Central memory CD8-positive, alpha-beta T cell (primary cell): ENCODE measurements at places on chromosomes 5 and 9.

- DNase-seq, result peak; percentile 10
Measured at GRCh38 chr9:127049044-127049443, 73.4 kb downstream of the ANGPTL2 start.

DNA sequence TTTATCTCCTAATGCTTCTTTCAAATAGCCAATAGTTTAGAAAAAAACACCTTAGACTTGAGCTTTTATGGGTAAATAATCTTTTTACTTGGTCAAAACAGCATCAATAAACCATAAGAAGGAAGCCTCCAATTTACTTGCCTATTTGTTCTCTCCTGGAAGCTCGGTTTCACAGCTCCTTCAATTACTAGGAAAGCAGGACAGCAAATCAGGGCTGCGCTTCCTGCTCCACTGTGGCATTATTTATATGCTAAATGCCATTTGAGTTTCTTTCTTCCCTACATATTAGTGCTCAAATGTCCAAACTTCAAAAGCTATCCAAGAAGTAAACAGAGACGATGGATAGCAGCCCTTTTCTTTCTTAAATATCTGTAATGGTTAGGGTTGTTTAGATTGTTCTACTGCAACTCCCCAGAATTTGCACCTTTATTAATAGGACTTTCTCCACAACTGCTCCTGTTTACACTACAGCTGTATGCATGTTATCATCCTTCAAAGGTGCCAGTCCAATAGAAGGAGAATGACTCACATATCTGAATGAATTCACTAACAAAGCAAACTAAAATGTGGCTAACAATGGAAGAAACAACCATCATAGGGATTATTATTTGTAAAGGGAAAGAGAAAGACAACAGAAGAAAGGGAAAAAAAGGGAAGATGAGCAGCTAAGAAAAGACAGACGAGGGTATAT is 58.7 kb downstream of the MED27 start:
- no peak for DNase-seq

GRCh38 chr9:72978744-72979143 is 25.9 kb upstream of the ALDH1A1 start:
- no peak for DNase-seq

- no peak for DNase-seq
Measured at GRCh38 chr5:6490246-6490645, 41.6 kb downstream of the UBE2QL1 start.

GRCh38 chr9:93119953-93120845 is 13.9 kb downstream of the NINJ1 start:
- no peak for DNase-seq

GRCh38 chr5:38938424-38938823 is 92.6 kb downstream of the OSMR start:
- no peak for DNase-seq

DNA sequence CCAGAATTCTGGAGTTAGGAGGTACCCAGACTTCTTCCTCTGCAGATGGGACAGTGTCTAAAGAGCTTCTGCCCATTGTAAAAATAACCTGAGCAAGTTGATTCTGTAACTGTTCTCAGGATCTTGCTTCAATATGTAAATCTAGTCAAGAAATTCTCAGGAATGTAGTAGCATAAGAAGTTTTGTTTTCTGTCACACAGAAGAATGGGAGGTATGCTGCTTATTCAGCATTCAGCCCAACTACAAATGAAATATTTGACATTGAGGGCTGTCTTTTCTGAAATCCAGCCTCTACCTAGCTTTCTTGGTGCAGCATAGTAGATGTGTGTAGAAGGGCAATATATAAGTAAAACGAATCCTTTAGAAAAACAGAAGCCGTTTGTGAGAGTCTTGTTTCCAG is 13.8 kb downstream of the MACIR start:
- DNase-seq, result no peak

DNA sequence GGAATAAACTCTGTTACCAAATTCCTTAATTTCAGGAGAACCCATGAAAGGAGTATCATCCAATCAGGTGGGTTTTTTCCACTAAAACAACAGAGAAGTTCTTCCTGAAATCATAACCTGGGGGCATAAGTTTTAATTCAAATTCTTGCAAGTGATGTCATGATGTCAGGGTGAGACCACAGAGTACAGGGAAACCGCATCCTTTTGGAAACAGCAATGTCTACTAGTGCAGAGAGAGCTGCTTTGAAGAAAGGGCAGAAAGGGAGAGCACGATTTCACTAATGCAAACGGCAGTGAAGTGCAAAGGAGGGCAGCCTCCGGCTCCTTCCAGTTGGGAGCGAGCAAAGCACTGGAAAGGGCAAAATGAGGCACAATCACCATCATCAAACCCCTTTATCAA is 20.6 kb upstream of the CMBL start:
- no peak for DNase-seq

GRCh38 chr9:123834889-123835562 is 94.9 kb downstream of the DENND1A start:
- no peak for DNase-seq

GRCh38 chr9:97564291-97565175 is 63.1 kb downstream of the TMOD1 start:
- no peak for DNase-seq

DNA sequence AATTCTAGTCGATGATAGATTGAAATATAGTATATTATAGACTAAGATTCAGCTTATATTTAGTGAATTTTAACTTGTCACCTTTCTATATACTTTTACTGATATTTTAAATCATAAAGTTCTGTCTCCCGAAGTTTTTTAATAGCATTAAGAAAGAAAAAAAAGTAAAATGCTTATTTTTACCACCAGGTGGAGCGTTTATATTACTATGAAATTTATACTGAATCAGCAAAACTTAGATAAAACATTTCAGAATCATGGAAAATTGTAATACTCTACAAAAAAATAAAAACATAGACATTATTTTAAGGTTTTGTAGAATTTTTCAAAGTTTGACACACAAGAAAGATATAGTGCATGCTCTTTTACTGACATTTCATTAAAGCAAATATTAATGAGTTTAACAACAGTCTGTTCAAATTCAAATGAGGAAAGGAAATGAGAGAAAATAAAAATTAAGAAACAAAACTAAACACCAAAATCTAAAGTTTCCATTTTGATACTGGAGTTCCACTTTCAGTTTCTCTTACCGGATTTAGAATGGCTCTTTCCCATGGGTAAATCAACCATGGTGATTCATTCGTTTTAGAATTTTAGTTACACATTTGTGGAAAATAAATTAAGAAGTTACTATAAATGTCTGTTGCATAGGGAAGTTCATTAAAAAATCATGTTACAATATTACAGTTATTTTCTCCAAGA is 1035.3 kb downstream of the CDH12 start:
- no peak for DNase-seq

- no peak for DNase-seq
Measured at GRCh38 chr5:14326035-14326903, 183.1 kb downstream of the TRIO start.
